CD4-positive, alpha-beta T cell treated with Interleukin-4 for 4 hours (primary cell): ENCODE measurements at places on chromosomes 1 and 21.
A peak's percentile ranks its signal among the peaks of the same experiment; 100 is the strongest.

DNA sequence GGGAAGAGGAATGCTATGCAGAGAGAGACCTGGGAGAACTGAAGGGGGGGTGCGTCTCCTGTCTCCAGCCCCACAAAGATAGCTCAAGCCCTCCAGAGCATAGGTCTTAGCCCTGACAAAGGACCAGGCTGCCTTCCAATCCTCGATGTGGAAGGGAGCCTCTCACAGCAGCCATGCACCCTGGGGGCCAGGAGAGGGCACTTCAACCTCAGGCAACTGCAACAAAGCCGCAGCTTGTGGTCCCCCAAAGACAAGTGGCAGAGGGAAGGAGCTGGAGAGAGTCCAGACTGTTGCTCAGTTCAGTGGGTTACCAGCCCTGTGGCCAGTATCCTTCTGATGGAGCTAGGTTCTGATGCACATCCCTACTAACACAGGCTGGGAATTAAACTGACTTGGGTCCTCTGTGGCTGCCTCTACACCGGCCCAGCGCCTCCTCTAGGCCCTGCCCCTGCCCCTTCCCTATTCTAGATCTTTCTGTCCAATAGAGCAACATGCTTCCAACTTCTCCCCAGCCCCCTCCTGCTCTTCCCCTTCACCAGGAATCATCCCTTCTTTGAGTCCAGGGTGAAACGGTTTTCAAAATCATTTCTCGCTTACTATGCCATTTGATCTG is 100.7 kb upstream of the SPATA6 start:
- DNase-seq: no peak

DNA sequence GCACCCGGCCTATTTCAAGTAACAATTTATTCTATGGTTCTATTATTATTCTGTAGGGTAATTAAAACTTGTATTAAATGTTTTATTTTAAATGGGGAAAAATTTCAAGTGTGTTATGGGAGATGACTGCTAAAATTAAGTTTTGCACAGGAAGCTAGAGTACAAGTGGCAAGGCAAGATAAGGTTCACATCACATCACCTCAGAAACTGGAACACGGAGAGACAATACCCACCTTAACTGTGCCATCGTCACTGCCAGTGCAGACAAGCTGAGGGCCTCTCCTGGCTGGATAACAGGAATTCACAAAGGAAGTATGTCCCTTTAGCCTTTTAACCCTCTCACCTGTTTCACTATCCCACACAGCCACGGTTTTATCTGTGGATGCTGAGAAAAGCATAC is 7.6 kb downstream of the SNRNP40 start:
- no peak for DNase-seq

DNA sequence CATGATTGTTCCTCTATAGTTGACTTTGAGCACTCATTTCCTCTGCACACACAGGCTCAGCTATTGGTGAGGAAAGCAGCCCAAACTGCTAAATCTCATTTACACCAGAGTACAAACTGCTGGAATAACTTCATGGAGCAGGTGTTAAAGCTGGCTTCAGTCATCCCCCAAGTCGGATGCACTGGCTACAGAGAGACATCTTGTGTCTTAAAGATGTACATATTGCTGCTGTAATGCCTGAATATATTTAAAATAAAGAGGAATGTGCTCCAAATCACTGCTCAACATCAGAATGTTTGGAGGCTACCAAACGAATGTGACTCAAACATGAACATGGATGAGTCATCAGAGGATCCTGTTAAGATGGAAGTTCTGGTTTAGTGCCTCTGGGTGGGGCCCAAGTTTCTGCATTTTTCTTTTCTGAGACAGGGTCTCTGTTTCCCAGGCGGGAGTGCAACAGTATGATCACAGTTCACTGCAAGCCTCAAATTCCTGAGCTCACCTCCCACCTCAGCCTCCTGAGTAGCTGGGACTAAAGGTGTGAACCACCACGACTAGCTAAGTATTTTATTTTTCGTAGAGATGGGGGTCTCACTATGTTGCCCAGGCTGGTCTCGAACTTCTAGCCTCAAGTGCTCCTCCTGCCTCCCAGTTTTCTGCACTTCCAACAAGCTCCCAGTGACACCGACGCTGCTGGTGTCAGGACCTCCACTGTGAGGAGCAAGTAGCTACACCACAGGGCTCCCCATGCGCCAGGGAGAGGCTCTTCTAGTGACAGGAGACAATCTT is 79.0 kb upstream of the KRTAP19-8 start:
- peak; percentile 36 for DNase-seq

DNA sequence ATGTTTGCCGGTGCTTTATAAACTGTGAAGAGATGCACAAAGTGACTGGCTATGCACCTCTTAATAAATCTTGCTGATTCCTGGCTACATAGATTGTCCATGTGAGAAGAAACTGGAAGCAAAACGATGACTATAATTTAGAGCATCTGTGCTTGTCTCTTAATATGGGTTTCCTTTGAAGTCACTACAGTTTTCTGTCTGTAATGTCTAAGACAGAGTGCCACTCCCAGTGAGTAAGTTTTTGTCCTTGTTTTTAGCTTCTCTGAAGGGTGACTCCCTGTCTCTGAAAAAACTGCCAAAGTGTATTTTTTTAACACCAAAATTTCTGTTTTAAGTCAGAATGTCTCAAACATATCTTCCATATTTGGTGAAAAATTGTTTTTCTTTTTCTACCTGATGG is 175.1 kb downstream of the FASLG start:
- DNase-seq: no peak

GRCh38 chr1:15308621-15309027 is 61.6 kb downstream of the FHAD1 start:
- DNase-seq: no peak

- no peak for DNase-seq
Measured at GRCh38 chr1:208513799-208514198, 269.6 kb upstream of the PLXNA2 start.

DNA sequence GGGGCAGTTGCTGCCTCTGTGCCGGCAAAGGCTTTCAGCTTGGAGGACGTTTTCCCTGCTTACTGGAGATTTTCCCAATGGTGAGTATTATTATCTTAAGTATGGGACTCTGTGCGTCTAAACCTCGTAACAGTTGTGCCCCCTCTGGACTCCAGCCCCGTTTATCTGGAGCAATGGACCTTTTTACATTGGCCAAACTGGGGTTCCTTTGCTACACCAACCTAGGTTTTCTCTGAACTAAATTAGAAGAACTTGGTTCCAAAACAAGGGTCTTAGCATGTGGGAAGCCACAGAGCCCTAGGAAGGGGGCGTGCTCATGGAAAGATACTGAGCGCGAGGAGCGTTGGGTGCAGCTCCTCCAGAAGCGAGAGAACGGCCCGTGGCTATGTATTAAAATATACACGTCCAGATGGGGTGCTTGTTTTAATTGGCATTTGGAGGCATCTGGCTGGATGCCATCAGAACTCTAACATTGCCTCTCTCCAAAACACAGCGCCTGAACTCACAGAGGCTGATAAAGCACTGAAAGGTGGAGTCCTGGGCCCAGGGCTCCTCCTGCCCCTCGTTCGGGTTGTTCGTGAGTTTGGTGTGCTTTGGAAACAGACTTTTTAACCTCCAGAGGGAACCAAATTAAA is 28.4 kb downstream of the POFUT2 start:
- DNase-seq: no peak

DNA sequence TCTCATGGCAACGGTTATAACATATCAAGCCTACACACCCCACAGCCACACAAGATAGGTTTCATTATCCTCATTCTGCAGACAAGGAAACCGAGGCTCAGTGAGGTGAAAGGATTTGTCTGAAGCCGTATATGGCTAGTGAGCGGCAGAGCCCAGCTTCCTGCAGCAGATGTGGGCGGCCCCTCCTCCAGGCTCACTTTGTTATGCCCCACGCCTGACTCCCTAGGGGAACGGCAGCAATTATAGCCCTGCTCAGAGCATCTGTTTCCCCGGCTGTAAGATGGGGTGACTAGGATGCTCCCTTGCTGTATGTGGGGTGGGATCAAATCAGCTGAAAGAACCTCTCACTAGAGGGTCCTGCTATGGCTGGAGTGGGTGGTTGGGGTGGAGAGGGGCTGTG is 22.1 kb downstream of the GRHL3 start:
- no peak for DNase-seq

GRCh38 chr1:80517062-80517461 is 1283.7 kb upstream of the ADGRL2 start:
- no peak for DNase-seq

GRCh38 chr1:74534241-74534640 is 21.8 kb upstream of the LRRC53 start:
- DNase-seq: no peak

DNA sequence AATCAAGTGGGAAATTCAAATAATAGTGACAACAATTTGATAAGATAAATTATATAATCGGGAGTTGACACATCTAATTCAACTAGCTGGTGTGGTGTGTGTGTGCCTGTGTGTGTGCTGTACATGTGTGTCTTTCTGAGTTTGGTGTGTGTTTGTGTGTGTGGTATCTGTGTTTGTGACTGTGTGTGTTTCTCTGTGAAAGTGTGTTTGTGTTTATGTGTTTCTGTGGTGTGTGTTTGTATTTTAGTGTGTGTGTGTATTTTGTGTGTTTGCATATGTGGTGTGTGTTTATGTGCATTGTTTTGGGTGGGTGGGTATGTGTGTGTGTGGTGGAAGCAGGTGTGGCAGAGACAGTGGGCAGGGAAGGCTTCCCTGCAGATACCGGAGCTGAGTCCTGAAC is 4.8 kb upstream of the DSCAM start:
- DNase-seq: no peak

- DNase-seq: no peak
Measured at GRCh38 chr1:8529901-8530300, 212.0 kb downstream of the SLC45A1 start.
